Nephron progenitor cell (in vitro differentiated cells): ENCODE measurements at places on chromosomes 7 and 10.

DNA sequence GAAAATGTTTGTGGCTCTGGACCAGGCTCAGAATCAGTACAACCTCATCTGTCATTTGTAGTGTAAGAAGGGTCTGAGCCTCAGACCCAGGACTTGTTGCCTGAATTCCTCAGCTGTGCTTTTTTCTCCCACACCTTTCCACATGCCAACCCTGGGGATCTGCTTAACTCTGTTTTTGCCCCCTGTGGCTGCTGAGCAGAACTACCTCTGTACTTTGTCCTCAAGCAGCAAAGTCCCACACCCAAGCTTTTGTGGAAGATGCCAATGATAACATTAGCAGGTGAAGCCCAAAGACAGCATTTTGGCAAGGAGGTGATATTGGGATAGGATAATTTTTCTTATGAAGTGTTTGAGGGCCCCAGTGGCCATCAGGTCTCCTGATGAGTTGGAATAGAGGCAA is 5.8 kb upstream of the CYP2C18 start:
- no peak for DNase-seq

GRCh38 chr10:130611239-130611638 is 475.0 kb downstream of the GLRX3 start:
- DNase-seq, result no peak

- no peak for DNase-seq
These were observed 170.5 kb downstream of the C1GALT1 start for GRCh38 chr7:7352845-7353244.

DNA sequence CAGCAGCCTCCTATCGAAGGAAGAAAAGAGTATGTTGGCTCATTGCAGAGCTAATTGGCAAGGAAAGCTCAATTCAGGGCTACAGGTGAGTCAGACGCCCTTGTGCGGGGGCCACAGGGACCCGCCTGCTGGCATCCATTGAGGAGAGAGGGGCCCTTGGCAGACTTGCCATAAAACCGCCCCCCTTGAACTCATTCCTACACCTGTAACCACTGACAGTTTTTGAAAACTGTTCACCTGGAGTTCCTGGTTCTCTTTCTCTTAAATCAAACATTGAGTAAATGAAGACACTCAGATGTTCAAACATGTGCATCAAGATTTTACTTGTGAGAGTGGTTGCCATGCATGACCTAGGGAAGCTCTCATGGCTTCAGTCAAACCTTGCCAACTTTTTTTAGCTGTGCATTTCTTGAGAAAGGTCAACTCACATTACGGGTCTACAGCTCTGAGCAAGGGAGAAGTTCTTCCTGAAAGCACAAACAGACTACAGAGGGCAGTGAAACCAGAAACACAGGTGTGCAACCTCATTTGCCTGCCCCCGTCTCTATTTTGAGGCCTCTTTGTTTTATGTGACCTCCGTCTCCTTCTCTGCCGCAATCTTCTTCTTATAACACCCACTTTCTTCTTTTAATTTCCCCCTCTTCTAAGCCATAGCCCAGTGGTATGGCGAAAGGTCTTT is 87.8 kb downstream of the TBXAS1 start:
- no peak for DNase-seq

DNA sequence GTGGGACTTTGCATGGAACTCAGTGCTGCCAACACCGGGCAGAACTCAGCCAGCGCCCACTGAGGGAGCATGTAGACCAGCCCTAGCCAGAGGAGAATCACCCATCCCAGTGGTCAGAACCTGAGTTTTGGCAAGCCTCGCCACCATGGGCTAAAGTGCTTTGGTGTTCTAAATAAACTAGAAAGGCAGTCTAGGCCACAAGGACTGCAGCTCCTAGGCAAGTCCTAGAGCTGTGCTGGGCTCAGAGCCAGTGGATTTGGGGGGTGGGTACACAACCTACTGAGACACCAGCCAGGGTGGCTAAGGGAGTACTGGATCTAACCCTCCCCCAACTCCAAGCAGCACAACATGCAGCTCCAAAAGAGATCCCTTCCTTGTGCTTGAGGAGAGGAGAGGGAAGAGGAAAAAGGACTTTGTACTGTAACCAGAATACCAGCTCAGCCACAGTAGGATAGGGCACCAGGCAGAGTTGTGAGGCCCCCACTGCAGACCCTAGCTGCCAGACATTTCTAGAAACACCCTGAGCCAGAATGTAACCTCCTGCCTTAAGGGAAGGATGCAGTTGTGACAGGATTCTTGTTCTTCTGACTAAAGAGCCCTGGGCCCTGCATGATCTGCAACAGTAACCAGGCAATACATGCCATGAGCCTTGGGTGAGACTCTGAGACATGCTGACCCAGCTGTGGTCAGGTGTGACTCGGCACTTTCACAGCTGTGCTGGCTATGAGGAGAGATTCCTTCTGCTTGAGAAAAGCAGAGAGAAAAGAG is 24.4 kb downstream of the GSDME start:
- DNase-seq, result no peak

DNA sequence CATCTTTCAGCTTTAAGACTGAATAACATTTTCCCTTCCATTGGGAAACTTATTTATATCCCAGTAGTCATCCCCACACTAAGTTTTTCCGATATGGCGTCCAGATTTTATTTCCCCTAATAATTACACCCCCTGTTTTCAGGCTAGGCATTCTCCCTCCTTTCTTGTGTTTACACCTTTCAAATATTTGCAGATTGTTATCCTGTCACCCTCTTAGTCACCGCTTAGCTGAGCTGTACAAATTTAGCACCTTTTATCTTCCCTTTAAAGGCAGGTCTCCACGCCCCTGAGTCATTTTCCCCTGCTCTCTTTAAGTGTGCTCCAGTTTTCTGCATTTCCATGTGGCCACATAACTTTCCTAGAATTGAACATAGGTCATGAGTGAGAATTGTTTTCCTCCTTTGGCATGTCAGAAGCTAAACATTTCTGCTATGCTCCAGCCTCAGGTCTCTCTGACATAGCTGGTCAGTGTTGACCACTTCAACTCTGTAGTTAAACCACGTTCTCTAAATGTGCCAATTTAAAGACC is 47.4 kb downstream of the LRRC4 start:
- DNase-seq, result no peak

GRCh38 chr7:13144673-13145072 is 457.2 kb downstream of the ARL4A start:
- DNase-seq, result no peak

DNA sequence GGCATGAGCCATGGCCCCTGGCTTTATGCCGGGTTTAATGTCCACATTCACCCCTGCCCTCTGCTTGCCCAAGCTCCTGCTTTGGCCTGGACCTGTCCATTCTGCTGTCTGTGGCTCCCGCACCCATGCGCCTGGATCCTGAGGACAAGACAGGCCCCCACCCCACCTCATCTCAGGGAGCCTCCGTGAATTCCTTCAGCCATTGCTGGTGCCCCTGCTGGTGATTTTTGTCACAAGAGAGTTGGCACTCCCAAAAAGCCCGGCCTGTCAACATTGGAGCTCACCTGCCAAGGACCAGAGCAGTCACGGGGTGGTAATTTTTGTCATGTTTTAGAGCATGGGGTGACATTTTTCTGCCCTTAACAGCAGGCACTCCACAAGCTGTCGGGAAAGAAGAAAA is 127.5 kb upstream of the PLXNA4 start:
- no peak for DNase-seq

GRCh38 chr10:23326544-23327307 is 17.9 kb downstream of the C10orf67 start:
- no peak for DNase-seq

DNA sequence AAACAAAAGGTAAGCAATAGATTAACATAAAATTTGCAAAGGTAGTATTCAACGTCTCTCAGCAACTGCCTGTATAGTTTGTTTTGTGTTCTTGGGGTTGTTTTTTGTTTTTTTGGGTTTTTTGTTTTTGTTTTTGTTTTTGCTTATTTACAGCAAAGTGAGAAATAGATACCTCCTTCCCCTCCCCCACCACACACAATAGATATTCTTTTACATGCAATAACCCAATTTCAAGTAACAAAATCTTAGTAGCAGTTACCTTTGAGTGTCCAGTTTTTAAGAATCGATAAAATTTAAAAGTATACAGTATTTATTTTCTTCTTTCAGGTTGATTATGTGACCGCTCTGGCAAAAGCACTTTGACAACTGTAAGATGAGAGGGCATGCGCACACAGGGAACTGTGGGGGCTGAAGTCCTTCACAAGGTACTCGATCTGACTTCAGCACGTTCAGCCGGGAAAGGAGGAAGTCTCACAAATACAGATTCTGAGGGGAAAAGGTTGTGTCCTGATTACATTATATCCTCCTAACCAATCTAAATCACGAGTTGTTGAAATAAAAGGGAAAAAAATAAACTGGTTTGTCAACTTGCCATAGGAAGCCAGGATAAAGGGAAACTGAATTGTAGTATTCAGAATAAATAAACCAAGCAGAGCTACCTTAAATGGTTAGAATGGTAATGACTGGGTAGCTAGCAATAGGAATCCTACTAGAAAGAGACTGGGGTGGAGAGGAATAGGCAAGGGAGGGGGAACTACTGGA is 47.8 kb downstream of the CPEB3 start:
- DNase-seq, result peak; percentile 43

GRCh38 chr7:28550580-28551186 is 138.4 kb downstream of the CREB5 start:
- no peak for DNase-seq

- DNase-seq, result no peak
These were observed 553 bp upstream of the ADD3 start for GRCh38 chr10:110007161-110007700.

DNA sequence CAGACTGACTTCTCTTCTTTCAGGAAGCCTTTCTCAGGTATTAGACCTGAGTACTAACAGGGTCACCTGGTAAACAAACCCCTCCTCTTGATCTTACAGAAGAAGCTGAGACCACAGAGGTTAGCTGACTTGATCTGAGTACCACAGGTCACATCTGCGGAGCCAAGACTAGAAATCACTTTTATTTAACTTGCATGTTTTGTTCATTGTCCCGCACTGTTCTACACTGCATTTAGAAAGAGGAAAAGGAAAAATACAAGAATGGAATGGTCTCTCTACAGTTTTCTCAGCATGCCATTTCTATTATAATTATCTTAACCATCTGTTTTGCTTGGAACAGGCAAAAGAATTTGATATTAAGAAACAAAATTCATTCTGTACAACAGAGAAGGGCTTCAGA is 245.6 kb upstream of the ETV1 start:
- DNase-seq, result no peak

DNA sequence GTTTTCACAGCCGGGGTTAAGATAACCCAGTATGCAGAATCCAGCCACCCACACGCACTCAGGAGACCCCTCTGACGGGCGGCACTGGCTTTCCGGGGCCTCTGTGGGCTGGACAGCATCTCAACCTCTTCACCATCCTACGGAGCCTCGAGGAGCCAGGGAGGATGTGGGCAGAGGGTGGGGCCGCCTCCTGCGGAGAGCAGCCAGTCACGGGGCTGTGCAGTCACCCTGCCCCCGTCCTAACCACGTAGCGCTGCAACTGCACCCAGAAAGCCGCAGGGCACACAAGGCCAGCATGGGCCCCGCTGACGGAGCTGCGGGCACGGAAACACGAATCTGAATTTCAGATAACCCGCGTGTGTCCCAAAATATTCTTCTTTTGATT is 270.3 kb downstream of the ELFN1 start:
- no peak for DNase-seq

- DNase-seq, result no peak
These were observed 20.8 kb downstream of the NET1 start for GRCh38 chr10:5433182-5433581.

DNA sequence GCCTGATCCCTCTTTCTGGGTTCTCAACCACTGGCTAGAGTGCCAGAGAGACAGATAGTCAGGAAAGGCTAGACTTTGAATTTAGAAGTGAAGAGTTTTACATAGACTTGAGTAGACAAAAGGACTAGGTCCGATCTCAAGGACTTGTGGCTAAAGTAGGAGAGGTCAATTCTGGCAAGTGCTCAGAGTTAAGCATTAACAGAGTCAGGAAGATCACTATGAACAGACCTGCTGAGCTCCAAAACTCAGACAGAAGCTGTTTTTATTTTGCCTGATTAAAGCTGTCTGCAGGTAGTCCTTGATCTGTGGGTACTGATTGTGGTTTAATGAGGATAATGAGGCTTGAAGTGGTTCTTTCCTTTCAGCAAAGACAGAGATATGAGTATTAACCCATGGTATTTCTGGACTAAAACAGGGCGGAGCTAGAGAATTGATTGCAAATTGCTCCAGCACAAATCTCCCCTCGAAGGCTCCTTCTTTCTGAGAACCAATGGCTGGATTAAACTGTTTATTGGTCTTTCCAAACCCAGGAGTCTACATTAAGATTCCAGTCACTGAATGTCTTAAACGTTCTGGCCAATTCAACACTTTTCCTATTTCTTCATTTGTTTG is 423.2 kb downstream of the IPMK start:
- no peak for DNase-seq

GRCh38 chr10:130220251-130221185 is 84.3 kb downstream of the GLRX3 start:
- no peak for DNase-seq

DNA sequence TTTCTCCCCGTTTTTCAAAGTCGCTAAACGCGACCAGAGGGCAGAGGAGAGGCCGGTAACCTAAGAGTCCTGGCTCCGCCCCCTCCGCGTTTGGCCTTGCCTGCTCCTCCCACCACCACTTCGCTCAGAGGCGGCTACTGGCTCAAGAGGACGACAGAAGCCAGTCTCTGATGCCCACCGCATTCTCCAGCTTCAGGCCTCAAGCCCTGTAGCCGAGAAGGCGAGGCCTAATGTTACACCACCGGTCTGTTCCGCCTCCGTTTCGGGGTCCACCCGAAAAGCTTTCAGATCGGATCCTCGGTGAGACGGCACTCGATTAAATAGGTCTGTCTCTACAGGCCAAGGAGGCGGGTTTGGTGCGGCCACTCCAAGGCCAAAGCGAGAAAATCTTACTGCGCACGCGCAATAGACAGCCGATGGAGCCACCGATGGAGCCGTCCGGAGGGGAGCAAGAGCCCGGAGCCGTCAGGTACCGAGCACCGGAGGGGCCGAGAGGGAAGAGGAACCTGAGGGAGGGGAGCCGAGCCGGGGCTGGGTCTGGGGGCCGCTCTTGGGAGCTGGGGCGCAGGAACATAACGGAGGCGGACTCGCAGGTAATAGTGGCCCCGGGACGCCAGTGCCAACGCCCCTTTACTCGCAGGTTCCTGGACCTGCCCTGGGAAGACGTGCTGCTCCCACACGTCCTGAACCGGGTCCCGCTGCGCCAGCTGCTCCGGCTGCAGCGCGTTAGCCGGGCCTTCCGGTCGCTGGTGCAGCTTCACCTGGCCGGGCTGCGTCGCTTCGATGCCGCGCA is at the start of gene FBXL15:
TSS of gene FBXL15 (plus strand) at position 123 of the 793 bp plus-strand sequence. CDS start at position 417, 294 bp downstream.
- DNase-seq, result peak; percentile 97

DNA sequence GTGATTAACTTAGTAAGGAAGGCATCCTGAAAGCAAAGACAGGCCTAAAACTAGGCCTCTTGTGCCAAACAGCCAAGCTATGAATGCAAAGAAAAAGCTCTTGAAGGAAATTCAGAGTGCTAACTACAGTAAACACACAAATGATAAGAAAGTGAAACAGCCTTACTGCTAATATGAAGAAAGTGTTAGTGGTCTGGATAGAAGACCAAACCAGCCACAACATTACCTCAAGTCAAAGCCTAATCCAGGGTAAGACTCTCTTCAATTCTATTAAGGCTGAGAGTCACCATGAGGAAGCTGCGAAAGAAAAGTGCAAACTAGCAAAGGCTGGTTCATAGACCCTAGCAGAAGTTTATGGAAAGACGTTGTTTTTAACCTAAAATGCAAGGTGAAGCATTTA is 66.0 kb downstream of the IPMK start:
- no peak for DNase-seq

- no peak for DNase-seq
These were observed 191.9 kb downstream of the MDFIC start for GRCh38 chr7:115113776-115114175.
